ENCODE measurements at places on chromosomes 1 and 21.

GRCh38 chr1:197781968-197782721 is 6.9 kb upstream of the DENND1B start:
- DNase-seq: peak; percentile 45

GRCh38 chr1:67853704-67854103 is 20.4 kb upstream of the GNG12 start:
- DNase-seq: peak; percentile 29

DNA sequence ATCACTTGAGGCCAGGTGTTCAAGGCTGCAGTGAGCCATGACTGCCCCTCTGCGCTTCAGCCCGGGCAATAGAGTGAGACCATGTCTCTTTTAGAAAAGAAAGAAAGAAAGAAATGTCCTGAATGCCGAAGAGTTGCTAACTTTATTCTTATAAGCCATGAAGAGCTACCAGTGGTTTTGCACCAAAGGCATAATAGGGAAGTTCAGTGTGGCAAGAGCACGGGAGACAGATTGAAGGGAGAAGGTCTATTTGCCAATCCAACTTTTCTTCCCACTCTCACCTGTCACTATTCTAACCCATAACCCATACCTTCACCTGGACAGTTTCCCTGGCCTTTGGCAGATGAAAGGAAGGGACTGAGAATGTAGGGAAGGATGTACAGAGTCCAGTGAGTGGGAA is 4.4 kb upstream of the PEA15 start:
- DNase-seq: peak; percentile 52

- no peak for DNase-seq
Observed at GRCh38 chr1:109827466-109827865, 63.7 kb upstream of the EPS8L3 start.

DNA sequence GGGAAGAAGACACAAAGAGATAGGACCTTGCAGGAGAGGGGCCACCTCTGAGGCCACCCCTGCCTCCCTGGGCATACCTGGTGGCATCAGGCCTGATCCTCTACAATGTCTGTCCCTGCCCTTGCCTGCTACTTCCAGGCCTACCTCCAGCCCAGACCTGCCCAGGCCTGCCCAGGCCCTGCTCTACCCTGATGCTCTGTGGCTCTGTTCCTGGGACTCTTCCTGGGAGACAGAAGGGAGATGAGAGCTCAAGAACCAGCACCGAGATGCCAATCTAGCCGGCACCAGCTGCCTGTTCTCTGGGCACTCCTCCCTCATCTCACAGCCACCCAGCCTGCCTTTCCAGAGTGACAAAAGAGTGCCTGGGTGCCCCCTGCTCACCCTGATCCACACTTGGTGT is 2.7 kb downstream of the CELF3 start:
- DNase-seq: no peak

- DNase-seq: no peak
Observed at GRCh38 chr1:204304067-204304466, 55.7 kb downstream of the PLEKHA6 start.

GRCh38 chr1:157438613-157439012 is 113.7 kb downstream of the FCRL5 start:
- DNase-seq: no peak

DNA sequence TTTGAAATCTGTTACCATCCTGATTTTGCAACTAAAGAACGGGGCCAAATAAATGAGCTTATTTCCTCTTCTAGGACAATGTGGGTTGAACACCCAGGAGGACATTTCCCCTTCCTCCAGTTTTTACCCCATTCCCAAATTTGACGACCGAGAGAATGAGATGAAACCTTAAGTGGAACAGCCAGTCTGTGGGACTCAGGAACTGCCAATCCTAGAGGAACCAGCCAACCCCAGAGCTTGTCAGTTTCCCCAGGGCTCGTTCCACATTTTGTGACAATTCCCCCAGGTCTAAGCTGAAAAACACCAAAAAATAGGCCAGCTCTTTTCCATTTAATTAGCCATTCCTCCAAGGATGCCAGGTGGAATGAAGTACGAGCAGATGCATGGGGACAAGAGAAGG is 21.3 kb upstream of the MAPKAPK2 start:
- DNase-seq: peak; percentile 43

DNA sequence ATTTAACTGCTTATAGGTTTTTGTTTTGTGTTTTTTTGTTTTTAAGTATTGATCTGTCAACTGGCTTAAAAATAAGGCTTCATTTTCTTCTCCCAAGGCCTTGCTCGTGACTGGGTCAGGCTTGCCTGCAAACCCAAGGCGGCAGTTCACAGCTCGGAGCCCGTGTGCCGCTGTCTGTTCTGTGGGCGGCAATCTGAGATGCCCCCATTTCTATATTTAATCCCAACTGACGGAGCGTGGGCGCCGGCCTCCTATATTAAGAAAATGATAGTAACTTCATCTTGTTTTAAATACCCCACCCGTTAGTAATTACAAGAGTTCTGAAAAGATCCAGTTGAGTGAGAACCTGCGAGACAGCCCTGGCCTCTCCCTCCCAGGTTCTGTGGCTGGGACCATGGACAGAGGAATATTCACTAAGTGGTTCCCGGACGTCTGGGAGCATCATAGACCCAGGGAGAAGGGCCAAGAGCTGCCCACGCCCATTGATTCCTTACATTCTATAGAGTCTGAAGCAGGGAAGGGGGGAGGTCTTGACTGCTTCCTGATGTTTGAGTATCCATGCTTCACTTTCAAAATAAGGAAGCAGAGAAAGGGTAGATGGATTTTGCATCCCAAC is 42.6 kb upstream of the GPR153 start:
- DNase-seq: no peak

DNA sequence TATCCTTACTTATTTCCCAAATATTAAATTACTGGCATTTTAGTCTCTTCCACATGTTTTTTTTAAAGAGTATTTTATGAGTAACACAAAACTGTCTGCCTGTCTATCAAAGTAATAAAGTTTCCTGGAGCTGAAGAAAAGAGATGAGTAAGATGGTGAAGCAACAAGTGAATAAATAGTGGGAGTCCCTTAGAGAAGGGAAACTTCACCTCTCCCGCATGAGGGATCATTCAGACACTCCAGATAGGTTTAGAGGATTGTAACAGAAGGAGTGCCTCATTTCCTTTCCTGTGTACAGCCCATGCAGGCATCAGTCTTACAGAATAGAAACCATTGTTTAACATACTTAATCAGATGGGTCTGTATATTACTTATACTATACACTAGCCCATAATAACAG is 205.7 kb downstream of the USP25 start:
- no peak for DNase-seq

- DNase-seq: no peak
Observed at GRCh38 chr1:29551123-29551936, 315.0 kb downstream of the PTPRU start.

- DNase-seq: no peak
Observed at GRCh38 chr1:47592296-47593012, 154.6 kb downstream of the FOXD2 start.

GRCh38 chr21:34968414-34969333 is 80.4 kb downstream of the RUNX1 start:
- DNase-seq: peak; percentile 82

GRCh38 chr1:45859221-45859620 is 55.8 kb downstream of the MAST2 start:
- no peak for DNase-seq

DNA sequence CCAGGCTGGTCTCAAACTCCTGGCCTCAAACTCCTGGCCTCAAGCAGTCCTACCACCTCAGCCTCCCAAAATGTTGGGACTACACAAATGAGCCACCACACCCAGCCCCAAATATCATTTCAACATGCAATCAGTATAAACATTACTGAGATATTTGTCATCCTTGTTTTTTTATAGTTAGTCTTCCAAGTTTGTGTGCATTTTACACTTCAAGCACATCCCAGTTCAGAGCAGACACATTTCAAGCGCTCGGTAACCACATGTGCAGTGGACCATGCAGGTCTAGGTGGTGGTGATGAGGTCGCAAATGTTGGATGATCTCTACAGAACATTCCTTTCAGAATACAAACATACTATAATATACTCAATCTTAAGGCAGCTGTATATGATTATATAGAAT is 23.8 kb upstream of the APP start:
- DNase-seq: no peak

- no peak for DNase-seq
Observed at GRCh38 chr1:180256341-180257027, 26.4 kb downstream of the LHX4 start.

DNA sequence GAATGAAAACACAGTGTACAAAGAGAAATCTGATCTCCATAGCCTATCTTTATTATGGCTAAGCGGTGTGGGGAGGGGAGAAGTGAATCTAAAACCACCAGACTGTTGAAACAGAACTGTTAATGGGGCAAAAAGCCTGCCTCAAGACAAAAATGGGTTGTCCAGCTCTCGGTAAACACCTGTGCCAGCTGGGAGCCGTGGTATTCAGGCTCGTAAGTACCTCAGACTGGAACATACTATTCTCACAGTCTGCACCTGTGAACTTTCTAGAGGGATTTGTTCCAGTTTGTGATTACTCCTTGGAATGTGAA is 42.7 kb upstream of the ATP1A1 start:
- DNase-seq: no peak

DNA sequence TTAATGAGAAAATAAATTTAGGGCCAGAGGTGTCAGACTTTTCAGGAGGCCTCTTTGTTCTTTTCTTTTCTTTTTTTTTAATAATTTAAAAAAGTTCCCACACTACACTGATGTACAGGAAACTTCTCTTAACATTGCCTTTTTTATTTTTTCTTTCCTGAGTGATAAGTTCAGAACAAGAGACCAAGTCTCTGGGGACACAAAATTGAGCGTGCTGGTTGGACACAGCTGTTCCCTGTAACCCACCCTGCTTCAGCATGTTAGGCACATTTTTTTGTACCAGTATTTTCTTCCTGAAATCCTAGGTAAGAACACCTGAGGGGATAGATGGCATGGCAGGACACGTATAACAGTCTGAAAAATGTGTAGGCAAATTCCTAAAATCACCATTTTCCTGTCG is 50.1 kb downstream of the PBX1 start:
- no peak for DNase-seq

DNA sequence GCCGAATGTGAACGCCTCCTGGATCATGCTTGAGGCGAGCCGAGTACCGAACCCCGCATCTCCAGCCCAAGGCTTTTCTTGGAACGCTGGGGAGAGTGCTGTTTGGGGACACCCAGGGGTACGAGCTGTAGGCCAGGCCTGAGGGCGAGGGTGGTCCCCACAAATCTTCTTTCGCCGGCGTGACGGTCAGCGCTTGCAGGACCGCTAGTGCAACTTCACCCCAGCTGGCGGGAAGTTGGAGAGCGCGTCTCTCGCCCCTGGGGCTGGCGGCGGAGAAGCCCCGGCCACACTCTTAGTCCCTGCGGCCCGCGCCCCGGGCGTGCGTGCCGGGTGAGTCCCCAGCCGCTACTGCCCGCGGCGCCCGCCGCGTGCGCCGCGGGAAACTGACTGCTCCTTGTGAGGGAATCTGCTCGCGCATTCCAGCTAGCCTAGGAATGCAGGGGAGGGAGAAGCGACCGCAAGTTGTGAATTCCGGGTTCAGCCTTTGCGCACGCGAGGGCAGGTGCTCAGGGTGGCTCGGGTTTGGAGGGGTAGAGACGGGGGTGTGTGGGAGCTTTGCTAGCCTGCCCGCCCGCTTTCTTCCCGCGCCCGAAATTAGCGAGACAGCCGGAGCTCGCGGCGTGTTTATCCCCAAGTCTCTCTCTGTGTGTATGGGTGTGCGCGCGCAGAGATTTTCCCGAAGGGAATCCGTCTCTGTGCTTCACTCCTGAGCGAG is 884 bp downstream of the LHX4 start:
- DNase-seq: no peak

- DNase-seq: no peak
Observed at GRCh38 chr1:181849071-181849470, 212.4 kb downstream of the ZNF648 start.

DNA sequence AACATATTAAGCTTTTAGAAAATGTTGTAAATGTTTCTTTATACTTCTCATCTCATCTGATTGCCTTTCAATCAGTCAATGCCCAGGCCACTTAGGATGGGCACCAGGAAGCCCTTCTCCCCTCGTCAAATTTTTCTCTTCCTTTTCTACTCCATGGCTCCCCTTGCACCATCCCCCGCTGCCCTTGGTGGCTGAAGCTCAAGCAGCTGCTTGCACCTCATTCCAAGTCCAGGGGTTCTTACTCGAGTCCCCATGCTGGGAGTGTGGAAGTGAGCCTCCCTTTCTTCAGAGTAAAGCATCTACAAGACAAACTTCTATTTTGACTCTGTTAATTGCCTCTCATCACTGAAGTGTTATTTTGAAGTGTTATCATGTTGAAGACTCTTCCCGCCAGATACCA is 39.7 kb upstream of the KRTAP11-1 start:
- no peak for DNase-seq
